ENCODE measurements at places on chromosomes 4 and X.

DNA sequence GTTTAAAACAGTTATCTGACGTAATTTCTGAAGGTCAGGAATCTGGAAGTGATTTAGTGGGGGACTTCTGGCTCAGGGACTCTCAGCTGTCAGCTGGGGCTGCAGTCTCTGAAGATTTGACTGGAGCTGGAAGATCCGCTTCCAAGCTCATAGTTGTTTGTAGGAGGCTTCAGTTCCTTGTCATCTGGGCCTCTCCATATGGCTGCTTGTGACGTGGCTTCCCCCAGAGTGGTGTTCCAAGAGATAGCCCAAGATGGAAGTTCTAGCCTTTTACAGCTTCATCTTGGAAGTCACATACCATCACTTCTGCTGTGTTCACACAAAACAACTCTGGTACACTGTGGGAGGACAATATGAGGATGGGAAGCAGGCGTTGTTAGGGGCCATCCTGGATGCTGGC is 2.1 kb downstream of the MPC1L start:
- DNase-seq, result no peak

DNA sequence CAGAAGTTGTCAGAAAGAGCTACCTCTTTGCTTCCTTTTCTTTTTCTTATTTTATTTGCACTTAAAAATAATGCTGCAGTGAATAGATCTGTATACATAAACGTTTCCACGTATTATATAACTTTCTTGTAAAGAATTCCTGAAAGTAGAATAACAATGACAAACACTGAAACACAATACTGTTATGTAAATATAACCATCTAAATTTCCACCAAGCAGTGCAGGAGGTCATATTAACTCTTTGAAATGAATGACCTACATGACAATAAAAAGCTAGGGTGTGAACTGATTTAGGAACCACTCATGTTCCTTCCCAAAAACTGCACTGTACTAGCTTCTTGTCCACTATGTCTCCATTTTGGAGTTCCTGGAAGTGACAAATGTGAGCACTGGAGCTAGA is 85.8 kb downstream of the COX18 start:
- DNase-seq, result no peak

DNA sequence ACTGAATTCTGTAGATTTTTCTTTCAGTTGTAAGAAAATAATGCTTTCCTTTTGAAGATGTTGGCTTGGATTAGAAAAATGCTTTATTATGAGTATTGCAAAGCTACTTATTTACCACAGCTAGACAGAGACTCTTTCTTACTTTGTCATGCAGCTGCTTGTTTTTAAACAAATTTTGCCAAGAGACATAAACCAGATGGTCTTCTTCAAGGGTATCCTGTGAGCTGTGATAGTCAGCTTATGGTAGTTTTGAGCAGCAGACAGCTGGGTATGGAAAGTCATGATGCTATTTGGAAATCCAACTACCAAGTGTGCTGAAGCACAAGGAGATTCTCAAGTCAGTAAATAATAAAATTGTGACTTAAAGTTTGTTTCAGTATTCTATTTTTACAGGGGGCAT is 941.5 kb downstream of the DMD start:
- DNase-seq, result no peak

DNA sequence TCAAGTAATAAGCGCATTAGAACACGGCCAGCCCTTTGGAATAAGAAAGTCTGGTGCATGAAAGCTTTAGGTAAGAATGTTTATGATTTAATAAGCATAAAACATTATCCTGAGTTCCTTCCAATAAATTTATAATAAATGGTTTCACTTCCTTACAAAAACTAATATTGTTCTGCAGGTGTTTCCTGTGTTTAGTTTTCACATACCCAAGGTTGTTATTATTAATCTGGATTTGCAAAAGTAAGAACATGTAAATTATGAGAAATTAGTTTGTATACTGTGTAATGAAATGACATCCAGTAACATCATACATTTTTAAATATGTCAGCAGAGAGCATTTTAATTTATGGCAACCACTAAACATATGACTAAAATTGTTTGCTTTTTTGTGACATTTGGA is 72.1 kb downstream of the BANK1 start:
- DNase-seq, result no peak

DNA sequence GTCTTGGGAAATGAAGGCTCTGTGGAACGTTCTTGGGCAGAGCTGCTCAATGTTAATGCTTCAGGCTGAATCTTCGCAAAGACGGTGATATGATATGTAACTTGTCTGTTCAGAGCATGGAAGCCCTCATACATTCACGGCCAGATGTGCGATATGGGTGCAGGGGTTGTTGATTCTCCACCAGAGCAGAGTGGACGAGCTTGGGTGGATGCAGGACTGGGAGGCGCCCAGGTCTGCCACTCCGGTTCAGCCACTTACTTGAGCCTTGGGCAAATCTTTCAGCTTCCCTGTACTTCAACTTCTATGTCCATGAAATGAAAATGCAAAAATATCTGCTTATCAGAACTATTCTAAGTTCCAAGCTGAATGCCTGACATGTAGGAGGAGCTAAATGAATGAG is 47.4 kb upstream of the MND1 start:
- no peak for DNase-seq

GRCh38 chr4:23114538-23114937 is 421.8 kb downstream of the GBA3 start:
- DNase-seq, result no peak

DNA sequence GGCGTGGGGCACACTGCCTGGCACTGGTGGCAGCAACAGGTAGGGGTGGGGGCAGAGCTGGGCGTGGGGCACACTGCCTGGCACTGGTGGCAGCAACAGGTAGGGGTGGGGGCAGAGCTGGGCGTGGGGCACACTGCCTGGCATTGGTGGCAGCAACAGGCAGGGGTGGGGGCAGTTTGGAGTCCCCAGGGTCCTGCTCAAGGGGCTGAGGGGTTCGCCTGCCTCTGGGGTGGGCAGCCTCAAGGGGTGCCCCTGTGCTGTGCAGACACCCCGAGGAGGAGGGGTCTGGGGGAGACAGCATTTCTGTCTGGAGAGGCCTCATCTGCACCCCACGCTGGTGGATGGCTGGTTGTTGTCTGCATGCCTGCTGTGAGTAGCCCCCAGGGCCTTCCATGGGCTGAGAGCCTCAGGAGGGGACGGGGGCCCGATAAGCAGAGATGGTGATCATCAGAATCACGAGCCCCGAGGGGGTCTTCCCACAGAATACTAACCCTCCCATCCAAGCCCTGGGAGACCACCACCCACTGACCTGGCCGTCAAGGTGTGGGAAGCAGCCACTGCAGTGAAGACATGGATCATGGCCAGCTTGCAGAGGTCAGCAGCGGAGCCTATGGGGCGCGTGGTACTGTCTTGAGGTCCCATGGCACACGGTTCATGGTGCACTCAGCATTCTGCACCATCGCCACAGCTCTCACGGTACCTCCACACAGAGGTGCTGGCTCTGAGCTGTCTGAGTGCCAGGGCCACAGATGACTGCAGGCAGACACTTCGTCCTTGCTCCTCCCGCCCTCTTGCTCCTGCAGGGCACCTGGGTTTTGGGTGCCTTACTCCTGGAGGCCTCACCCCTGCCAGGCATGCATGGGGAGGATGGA is 21.5 kb downstream of the NAT8L start:
- no peak for DNase-seq

DNA sequence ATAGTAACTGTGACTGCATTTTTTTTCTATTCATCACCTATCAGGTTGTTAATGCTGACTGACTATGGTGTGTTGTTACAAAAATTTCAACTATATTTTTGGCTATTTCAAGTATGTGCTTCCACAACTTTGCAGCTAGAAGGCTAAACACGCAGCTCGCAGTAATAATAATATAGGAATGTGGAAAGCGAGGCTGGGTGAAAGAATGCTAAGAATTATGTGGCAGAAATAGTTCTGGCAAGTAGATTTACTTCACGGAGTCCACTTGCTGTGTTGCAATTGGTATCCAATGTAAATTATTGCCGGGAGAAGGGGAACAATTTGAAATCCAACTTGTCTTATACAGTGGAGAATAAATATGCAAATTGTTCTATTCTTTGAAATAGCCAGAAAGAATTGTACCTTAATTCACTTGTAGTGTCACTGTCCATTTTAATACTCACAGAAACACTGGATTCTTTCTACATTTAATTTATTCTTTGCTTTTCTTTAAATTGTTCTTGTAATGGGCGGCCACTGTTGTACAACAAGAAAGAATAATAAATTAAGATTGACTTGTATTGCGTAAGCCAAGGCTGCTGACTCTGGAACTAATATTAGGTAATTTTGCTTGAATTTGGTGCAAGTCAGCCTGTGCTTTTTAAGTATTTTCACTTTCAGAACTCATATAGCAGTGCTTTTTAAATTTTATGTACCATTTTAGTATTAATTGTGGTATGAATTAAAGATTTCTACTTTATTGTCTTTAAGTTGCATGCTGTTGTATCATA is 154.9 kb downstream of the FRMPD4 start:
- no peak for DNase-seq

- DNase-seq, result no peak
Measured at GRCh38 chr4:116636917-116637316, 448.5 kb downstream of the TRAM1L1 start.

- no peak for DNase-seq
Measured at GRCh38 chr4:175773566-175773965, 38.5 kb downstream of the GPM6A start.

DNA sequence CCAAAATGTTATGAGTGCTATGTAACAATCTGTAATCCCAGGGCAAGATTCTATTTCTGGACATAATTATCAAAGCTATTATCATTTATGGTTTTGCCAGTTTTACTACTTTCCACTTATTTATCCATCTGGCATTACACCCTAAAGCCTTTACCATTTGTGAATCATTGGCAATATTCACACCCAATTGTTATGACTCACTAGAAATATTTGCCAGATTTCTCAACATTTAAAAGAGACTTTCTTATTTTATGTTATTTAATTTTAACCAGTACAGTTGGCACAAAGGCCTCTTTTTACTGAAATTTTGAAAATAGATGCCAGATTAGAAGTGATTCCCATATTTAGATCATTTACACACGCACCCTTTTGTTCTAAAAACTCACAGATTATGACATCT is 242.7 kb upstream of the WDFY3 start:
- no peak for DNase-seq

- DNase-seq, result no peak
Measured at GRCh38 chr4:147815741-147816140, 83.9 kb downstream of the ARHGAP10 start.

DNA sequence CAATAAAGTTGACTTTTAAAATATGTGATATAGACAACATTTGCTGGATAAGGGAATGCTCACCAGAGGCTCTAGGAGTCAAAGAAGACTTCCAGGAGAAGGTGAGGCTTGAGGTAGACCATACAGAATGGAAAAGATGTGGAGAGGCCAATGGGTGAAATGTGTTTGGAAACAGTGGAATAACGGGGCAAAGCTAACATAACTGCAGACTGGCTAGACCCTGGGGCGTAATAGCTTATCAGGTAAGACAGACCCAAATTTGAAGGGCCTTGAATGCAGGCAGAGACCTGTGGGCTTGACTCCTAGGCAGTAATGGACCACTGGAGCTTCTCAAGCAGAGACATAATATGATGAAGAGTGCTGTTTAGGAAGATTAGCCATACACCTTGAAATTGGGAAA is 25.4 kb downstream of the GPC3 start:
- no peak for DNase-seq

DNA sequence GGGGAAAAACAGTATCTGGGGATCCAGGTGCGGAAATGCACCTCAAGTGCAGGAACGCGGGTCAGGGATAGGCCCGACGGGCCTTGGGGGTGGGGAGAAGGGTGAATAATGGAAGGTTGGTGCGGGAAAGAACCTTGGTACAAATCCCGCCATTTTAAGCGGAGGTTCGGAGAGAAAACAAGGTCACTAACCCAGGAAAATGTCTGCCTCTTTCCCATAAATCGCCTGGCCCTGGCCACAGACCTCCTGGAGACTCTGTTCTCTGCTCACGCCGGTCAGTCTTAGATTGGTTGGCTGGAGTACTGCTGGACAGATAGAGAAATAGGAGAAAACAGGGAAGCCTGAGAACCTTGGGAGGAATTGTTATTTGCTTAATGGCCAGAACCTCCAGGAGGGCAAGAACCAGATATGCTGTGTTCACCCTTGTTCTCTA is 897 bp upstream of the FBXL5 start:
- no peak for DNase-seq

DNA sequence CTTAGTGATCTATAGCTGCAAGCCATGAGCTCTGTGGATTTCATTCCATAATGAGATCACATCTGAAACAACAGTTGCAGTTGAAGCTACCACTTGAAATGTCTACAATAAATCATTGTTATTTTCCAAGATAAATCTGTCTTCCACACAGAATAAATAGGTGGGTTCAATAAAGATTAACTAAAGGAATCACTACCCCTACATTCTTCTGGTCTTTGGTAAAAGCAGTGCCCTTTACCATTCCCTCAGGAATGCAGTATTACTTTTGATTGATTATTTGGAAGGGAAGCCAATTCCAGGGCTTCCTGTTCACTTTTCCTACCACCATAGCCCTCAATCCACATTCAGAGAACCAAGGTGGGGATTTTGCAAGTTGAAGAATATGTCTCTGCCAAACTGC is 38.9 kb upstream of the MAP9 start:
- DNase-seq, result no peak

GRCh38 chrX:109691752-109692151 is 41.3 kb downstream of the ACSL4 start:
- DNase-seq, result no peak

GRCh38 chr4:138972956-138973801 is 42.4 kb upstream of the NOCT start:
- no peak for DNase-seq

GRCh38 chr4:52019936-52020657 is at the start of gene LRRC66:
TSS of gene LRRC66 (minus strand) at chr4:52020363. CDS start at chr4:52017613, 2,750 bp downstream.
- DNase-seq, result no peak

- DNase-seq, result no peak
Measured at GRCh38 chrX:48890296-48890925, 7.2 kb downstream of the TIMM17B start.

GRCh38 chr4:61714387-61714911 is 514.3 kb downstream of the ADGRL3 start:
- DNase-seq, result no peak

DNA sequence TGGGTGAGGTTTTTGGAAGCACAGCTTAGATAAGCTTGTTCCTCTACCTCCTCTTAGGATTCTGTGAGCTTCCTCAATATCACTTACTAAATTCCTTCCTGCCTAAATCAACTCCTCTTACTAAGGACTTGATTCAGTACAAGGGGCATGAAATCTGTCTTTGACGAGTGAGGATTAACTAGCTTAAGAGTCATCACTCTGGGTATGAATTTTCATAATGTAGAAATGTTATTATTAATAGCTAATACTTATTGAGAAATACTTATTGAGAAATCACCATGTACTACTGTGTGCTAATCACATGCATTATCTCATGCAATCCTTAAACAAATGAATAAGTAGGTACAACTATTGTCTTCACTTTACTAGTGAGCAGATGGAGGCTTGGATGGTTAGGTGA is 28.6 kb downstream of the TRPC3 start:
- no peak for DNase-seq

All from activated CD8-positive, alpha-beta memory T cell treated with anti-CD3 and anti-CD28 coated beads for 4 hours (primary cell).